ENCODE measurements at places on chromosomes 7 and 10.

DNA sequence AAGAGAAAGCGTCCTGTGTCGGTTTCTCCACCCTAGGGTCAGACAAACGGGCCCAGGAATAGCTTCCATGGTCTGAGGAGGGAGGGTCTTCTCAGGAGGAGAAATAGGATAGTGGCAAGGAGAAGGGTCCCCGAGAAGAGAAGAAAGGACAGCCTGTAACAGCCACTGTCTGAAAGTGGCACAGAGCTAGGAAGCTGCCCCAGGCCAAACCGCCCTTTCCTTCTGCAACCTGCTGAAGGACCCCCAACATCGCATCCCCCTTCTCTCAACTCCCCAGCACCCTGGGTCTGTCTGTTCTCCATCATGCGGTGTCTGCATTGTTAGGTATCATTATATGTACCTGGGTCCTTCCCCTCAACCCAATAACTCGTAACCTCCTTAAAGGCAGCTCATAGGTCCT lies 47.1 kb downstream of the COL17A1 start:
- DNase-seq: no peak

DNA sequence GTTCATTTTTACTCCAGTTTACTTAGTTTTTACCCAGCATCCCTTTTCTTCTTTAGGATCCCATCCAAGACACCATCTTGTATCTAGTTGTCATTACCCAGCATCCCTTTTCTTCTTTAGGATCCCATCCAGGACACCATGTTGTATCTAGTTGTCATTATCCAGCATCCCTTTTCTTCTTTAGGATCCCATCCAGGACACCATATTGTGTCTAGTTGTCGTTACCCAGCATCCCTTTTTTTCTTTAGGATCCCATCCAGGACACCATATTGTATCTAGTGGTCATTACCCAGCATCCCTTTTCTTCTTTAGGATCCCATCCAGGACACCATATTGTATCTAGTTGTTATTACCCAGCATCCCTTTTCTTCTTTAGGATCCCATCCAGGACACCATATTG lies 63.4 kb upstream of the GJD4 start:
- DNase-seq: no peak

DNA sequence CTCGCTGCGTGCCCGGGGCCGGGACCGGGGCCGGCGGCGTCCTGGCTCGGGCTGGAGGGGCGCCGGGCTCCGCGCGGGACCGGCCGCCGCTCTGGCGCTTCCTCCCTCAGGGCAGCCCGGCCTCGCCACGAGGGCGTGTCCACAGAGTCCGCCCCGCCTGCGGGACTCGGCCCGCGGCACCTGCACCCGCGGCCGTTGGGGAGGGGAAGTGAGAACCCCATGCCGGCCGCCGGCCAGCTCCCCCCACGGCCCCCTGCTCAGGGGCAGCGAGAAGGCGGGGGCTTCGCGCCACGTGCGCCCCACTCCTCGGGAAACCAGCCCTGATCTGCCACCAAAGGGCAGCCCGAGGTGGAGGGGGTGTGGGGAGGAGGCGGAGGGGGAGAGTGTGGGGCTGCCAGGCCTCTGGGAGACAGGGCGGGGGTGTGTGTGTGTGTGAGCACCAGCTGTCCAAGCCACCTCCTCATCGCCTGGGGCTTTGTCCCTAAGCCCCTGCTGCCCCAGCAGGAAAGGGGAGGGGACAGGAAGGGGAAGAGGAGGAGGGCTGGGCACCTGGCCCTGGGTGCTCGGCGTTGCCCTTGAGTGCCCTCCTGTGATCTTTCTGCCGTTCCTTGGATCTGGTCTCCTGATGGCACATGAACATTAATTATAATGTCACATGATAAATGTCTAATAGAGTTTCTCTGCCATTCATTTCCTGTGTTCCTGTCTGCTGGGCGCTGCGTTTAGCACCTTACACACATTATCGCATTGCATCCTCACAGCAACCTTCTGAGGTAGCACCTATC lies at the start of gene PIK3AP1:
TSS of gene PIK3AP1 (minus strand) at position 93 of the 785 bp plus-strand sequence. CDS start 120 bp downstream, outside the sequence.
- DNase-seq: peak; percentile 62

GRCh38 chr7:9091282-9091681 lies 657.9 kb downstream of the NXPH1 start:
- DNase-seq: peak; percentile 8

- no peak for DNase-seq
Observed at GRCh38 chr7:46150721-46151120, 229.6 kb upstream of the IGFBP3 start.

- DNase-seq: peak; percentile 8
Observed at GRCh38 chr10:3464760-3465405, 292.3 kb upstream of the PITRM1 start.

DNA sequence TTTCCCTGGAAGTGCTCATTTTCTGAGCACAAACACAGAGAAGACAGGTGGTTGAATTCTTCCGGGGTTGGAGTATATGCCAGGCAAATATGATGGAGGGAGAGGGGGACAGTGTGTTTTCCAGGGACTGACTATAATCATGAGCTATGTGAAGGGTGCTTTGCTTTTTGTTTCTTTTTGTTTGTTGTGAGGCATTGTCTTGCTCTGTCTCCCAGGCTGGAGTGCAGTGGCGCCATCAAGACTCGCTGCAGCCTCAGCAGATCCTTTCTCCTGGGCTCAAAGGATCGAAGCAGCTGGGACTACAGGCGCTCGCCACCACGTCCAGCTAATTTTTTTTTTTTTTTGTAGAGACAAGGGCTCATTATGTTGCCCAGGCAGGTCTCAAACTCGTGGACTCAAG lies 47.3 kb upstream of the CPN1 start:
- DNase-seq: no peak

- DNase-seq: no peak
Observed at GRCh38 chr7:22140578-22140977, 194.9 kb upstream of the CDCA7L start.

GRCh38 chr7:142323706-142324105 lies 65.8 kb upstream of the PRSS58 start:
- DNase-seq: no peak

GRCh38 chr10:24806262-24806661 lies 82.6 kb upstream of the ARHGAP21 start:
- no peak for DNase-seq

- no peak for DNase-seq
Observed at GRCh38 chr7:113120647-113121046, 2.3 kb upstream of the SMIM30 start.

DNA sequence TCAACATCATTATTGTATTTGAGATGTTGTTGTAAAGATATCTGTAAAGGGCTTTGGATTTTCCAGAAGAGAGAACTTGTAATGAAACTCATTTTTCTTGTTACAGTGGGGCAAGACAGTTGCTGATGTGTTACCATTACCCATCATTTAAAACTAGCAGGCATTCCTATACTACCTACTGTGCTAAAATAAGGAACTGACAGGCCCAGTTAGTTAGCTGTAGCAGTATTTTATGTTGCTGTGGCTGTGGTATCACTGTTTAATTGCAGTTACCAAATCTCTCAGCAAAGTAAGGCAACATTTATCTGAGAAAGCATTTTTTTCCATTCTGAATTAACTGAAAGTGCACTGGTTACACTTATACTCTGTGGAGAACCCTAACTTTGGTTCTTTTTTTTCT lies 9.9 kb downstream of the ST7 start:
- DNase-seq: no peak

- DNase-seq: no peak
Observed at GRCh38 chr10:100362570-100363496, 15.8 kb downstream of the SCD start.

GRCh38 chr10:60964257-60965235 lies 20.6 kb upstream of the RHOBTB1 start:
- DNase-seq: peak; percentile 69

- no peak for DNase-seq
Observed at GRCh38 chr7:11210374-11210773, 236.7 kb downstream of the PHF14 start.

GRCh38 chr7:150339409-150339809 lies 2.0 kb downstream of the RARRES2 start:
- no peak for DNase-seq

- peak; percentile 48 for DNase-seq
Observed at GRCh38 chr10:133378251-133379096, 588 bp upstream of the PAOX start.

GRCh38 chr7:48087349-48087748 lies 1.7 kb upstream of the UPP1 start:
- no peak for DNase-seq

DNA sequence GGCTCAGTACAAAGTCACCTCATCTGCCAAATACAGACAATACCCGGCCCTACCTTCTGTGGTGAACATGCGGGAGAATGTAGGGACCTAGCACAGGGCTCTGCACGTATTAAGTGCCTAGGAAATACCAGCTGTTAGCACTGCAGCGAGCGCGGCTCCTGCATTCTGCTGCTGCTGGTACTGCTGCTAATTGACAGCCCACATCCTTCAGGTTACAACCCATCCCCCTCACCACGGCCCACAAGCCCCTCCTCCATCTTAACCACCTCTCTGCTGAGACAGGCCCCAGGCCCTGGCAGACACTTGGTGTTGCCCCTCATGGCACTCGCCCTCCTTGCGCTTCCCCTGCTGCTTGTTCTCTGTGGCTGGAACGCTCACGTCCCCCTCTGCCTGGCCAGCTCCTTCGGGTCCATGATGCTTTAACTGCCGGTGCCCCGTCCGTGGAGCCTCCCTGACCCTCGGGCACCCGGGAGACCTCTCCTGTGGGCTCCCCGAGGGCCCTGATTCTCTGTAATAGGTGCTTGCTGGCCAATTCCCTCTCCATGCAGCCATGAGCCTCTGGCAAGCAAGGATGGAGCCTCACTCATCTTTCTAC lies 53.3 kb upstream of the LOXL4 start:
- DNase-seq: no peak

DNA sequence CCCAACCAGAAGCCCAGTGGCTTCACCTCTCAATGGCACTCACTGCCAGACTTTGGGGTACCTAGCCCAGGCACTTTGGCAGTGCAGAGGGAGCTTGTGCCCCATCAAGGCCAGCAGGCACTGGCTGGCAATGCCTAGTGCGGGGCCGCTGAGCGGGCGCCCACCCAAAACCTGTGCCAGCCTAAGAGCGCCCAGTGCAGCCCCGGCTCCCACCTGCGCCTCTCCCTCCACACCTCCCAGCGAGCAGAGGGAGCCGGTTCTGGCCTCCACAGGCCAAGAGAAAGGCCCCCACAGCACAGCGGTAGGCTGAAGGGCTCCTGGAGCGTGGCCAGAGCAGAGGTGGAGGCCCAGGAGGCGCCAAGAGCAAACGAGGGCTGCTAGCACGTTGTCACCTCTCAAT lies 930.8 kb downstream of the IPMK start:
- DNase-seq: no peak

- peak; percentile 37 for DNase-seq
Observed at GRCh38 chr10:70920519-70920918, 32.2 kb upstream of the PCBD1 start.

GRCh38 chr10:6108631-6109443 lies 20.0 kb downstream of the RBM17 start:
- DNase-seq: peak; percentile 61

DNA sequence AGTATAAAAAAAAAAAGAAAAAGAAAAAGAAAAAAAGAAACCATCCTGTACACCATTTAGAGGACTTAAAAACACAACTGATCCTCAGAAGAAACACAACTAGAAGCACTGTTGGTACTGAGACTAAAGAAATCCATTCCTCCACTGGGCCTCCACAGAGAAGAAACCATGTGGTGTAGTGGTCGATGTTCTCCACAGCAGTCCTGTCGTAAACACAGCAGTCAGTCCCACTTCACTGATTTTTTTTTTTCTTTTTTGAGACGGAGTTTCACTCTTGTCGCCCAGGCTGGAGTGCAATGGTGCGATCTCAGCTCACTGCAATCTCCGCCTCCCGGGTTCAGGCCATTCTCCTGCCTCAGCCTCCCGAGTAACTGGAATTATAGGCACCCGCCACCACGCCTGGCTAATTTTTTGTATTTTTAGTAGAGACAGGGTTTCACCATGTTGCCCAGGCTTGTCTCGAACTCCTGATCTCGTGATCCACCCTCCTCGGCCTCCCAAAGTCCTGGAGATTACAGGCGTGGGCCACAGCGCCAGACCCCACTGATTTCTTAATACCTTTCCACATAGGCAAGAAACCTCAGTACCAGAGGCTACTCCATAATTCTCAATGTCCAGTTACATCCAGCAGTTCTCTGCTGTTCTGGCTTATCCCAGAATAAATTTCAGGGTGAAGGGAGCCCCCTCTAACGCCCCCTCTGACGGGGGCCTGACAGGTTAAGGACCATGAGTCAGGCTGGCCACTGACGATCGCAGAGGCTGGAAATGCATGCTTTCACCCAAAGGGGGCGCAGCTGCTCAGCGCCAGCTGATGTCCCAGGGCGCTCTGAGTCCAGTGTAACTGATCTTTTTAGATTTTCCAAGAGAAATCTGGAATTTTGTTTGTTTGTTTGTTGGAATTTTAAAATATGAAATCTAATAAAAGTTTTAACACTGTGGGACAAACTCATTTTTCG lies 24.8 kb upstream of the FFAR4 start:
- no peak for DNase-seq

DNA sequence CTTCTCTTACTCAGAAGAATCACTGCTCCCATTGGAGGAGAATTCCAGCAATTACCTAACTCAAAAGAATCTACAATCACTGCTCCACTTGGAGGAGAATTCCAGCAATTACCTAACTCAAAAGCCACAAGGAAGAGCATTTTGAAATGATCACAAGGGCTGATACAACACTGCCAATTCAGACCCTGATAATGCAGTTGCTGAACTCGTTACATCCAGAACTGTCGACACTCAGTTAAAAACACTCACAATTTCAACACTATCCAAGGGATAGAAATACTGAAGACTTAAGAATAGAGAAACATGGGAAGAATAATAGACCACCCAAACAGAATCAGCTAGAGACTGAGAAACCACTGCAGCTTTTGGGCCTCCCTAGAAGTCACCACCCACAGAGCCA lies 27.8 kb downstream of the AFAP1L2 start:
- DNase-seq: no peak

DNA sequence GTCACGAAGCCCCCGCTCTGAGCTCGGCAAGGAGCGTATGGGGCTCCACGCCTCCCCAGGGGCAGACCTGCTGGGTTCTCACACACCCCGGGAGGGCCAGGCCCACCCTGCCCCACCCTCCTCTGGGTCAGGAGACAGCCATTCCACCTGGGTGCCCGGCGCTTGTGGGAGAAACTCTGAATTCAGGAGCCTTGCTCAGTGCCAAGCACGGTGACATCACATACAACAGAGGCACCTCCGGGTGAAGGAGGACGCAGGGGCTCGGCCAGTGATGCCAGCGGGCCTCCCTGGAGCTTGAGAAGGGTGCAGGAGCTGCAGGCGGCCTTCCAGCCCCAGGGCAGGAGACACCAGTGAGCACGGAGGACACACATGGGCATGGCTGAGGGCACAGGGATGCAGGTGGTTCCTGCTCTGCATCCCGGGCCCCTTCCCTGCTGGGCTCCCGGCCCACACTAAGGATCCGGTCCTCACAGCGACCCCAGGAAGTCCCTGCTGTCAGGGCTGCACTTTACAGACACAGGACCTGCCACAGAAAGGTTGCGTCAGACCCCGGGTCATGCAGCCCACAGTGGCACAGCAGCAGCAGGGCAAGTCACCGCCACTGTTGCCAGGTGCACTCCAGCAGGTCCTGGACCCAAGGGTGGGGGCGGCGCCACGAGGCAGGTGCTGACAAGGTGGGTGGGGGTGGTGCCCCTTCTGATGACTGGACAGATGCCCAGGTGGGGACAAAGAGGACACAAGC lies 108.0 kb downstream of the MAD1L1 start:
- DNase-seq: no peak

- peak; percentile 7 for DNase-seq
Observed at GRCh38 chr10:29540016-29540415, 94.8 kb downstream of the SVIL start.
